ENCODE measurements at places on chromosomes 5 and 9.

DNA sequence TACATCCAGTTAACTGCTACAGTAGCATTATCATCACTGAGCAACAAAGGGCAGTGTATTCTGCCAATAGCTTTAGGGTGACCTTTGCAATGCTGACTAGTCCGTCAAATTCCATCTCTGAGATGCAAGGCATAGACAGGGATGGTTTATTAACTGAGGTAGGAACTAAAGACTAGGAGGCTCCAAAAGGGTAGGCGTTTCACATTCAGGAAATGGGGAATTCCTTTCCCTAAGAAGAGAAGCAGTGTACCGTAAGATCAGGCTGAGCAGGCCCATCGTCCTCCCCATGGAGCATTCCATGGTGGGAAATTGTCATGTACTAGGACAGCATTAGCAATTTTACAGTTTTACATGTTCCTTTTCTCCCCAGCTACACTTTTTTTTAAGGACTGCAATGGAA lies 157.7 kb downstream of the BNC2 start:
- DNase-seq = no peak

- no peak for DNase-seq
Observed at GRCh38 chr5:153991168-153991567, 47.5 kb downstream of the FAM114A2 start.

DNA sequence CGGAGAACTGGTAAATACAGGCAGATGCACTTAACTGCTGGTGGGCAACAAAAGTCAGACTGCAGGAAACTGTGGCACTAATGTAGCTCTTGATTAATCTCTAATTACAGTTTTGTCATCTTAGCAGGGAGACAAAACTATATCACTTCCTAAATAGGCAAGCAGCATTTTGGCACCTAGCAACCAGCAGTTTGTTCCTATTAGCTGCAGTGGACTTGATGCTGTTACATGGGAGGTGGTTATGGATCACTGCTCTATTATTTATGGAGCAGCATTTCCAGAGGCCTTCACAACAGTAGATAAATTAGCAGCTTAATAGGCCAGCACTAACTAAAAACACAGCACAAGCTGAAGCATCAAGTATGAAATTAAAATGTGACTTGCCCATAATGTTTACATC lies 518.3 kb upstream of the ITGA1 start:
- DNase-seq = no peak

GRCh38 chr5:157447201-157447637 lies 12.8 kb upstream of the NIPAL4 start:
- DNase-seq = no peak

DNA sequence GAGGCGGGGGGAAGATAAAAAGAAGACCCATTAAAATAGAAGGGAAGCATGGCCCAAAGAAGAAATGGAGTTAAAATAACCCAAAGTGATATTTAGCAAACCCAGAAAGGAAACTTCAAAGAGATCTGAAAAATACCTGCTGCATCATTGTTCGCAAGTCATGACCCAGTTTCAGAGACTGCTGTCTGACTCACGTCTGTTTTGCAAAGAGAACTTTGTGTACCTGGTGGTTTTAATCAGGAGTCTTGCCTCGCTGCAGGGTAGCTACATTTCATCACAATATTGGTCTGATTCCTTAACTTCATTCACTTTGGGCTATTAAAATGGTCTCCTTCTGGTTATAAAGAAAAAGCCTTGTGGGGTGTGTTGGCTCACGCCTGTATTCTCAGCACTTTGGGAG lies 461.1 kb upstream of the DAP start:
- no peak for DNase-seq

GRCh38 chr9:79813258-79813638 lies 241.5 kb downstream of the TLE4 start:
- no peak for DNase-seq

DNA sequence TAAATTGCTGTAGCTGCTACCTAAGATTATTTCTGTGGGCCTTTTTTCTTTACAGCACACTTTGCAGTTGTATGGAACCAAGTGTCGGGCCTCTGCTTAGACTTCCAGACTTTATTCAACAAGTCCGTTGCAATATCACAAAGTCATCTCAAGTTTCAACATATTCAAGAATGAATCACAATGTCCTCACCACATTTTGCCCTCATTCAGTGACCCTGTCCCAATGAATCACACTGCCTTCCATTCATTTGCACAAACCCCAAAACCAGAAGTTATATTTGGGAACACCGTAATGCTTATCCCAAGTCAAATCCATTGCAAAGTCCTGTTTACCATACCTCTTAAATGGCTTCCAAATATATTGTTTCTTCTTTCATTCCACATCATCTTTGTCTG lies 439.6 kb downstream of the CSNK1G3 start:
- DNase-seq = no peak

DNA sequence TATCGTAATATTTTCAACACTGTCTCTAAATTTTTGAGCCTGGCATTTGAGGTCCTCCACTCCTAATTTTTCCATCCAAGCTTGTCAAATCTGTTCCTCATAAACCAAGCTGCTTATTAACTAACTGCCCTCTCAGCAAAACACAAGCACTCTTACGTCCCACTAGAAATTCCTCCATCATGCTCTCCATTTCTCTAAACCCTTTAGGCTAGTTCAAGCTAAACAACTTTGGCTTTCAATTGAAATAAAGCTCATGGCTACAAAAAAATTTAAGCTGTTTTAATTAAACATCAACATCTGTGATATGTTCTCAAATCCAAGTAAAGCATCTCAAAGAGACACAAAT lies 45.7 kb downstream of the RNF145 start:
- no peak for DNase-seq

DNA sequence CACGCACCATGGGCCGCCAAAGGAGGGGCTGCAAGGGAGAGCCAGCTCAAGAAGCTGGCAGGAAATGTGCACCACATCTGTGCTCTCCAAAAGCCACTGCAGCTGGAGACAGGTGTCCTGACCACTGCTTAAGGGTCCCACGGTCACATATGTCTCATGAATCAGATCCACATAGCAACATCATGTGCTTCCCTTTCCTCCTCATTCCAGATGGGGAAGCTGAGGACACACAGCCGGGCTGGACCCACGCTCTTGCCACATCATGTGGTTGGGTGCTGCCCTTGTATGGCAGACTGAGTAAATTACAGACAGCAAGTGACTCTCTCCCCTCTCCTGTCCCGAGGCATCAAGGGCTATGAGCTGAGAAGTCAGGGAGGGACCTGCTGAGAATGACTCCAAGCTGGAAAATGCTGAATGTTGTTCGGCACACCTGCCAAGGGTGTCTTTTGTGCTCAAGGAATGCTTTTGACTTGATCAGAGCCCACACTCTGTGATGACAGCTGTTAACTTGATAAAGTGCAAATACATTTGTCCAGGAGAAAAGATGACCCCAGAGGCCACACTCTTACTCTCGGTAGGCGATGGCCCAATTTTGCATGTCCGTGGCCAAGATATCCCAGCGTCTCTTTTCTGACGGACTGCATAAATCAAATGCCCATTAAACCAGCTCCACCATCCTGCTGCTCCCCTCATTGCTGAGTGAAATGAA lies 58.2 kb downstream of the NSUN2 start:
- peak; percentile 52 for DNase-seq

GRCh38 chr5:167576897-167577296 lies 714.5 kb upstream of the WWC1 start:
- no peak for DNase-seq

- DNase-seq = no peak
Observed at GRCh38 chr5:131282235-131282634, 18.4 kb downstream of the CDC42SE2 start.

DNA sequence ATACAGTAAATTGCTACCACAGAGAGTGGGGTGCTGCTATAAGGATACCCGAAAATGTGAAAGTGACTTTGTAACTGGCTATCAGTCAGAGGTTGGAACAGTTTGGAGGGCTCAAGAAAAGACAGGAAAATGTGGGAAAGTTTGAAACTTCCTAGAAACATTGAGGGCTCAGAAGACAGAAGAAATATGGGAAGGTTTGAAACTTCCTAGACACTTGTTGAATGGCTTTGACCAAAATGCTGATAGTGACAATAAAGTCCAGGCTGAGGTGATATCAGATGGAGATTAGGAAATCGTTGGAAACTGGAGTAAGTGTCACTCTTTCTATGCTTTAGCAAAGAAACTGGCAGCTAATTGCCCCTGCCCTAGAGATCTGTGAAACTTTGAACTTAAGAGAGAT lies 1158.6 kb upstream of the CDH6 start:
- no peak for DNase-seq

Measured in NCI-H524 (cell line).